ENCODE measurements at places on chromosomes 12 and 14. TPM values are rescaled to one million over a fixed set of nuclear protein-coding genes. Genes with fewer than 3 reads are reported as not detected.

Gene OR6C1
- polyA plus RNA-seq: not detected

Gene MYBPC1
- polyA plus RNA-seq: not detected

Gene ADAMTS20
- polyA plus RNA-seq: 0.74 TPM

Gene GPRC5A
- polyA plus RNA-seq: 12.4 TPM

Gene CMA1
- not detected for polyA plus RNA-seq

Gene AKAP5
- polyA plus RNA-seq: 5.9 TPM

Gene INSM2
- polyA plus RNA-seq: not detected

Gene OR4K17
- 0.05 TPM for polyA plus RNA-seq

Gene KCNMB4
- polyA plus RNA-seq: 22.9 TPM

Gene NPAS3
- 9.6 TPM for polyA plus RNA-seq

Gene FITM1
- polyA plus RNA-seq: 1.1 TPM

Gene KERA
- polyA plus RNA-seq: not detected

Gene TMEM30B
- 13.2 TPM for polyA plus RNA-seq

Gene DUSP16
- 24.1 TPM for polyA plus RNA-seq

Data from renal pelvis (tissue), 12 donors.